Mesenteric fat pad (tissue), 1 donor: ENCODE measurements at places on chromosomes 16 and 17. TPM values are rescaled to one million over a fixed set of nuclear protein-coding genes. Genes with fewer than 3 reads are reported as not detected.
A peak's percentile ranks its signal among the peaks of the same experiment; 100 is the strongest.

- no peak for DNase-seq
These were observed 127.5 kb upstream of the WSCD1 start for GRCh38 chr17:5942687-5943086.

- no peak for DNase-seq
These were observed 18.8 kb downstream of the DHX38 start for GRCh38 chr16:72112452-72112792.

- no peak for DNase-seq
These were observed 36.4 kb upstream of the TMEM92 start for GRCh38 chr17:50237901-50238300.

DNA sequence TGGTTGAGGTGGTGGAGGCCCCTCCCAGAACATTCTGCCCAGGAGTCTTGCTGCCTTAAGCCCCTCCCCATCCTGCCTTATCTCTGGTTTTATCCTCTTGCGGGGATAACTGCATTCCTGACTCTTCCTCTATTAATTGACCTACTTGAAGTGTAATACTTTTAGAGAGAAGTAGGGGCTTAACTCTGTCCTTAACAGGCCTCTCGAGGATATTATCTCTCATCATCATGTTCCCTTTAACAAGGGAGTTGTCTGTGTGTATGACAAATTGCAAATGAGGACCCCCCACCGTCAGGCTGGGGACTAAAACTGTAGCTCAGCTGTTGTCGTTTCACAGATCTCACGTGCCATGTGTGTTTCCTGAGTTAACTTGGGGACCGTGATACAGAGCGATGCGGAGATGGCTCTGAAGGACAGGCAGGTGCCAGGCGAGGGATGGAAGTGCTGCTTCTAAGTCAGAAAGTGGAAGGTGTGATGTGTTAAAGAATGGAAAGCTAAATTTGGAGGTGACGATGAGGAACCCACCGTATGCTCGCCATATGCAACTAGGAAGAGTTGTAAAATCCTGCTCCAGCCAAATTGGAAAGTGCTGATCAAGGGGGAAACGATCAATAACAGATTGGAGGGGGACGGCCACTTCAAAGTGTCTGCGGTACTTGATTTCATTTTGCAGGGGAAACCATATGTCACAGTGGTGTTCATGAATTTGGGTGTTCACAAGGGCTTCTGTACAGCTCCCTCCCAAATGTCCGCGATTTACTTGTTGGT lies 106.3 kb downstream of the RPTOR start:
- no peak for DNase-seq

CDK5RAP3 gene
- total RNA-seq, result 105 TPM

DNA sequence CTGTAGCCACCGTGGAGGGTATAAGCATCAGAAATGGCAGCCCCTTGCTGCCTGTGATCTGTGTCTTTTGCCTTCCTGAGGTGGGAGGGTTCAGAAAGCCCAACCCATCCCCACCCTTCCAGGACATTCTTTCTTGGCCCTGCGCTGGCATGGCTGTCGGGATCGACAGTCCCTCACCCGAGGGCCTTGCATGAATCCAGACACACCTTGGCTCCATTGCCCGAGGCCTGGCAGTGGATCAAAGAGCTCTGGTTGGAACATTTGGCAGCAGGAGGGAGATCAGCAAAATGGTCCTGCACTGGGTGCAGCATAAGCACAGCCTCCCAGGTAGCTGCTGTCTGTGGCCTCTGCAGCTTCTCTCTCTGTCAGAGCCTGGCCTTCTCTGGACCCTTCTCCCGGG lies 246.6 kb upstream of the MAF start:
- DNase-seq, result no peak

- DNase-seq, result no peak
These were observed 710.1 kb downstream of the MAF start for GRCh38 chr16:78890373-78890895.

- DNase-seq, result no peak
These were observed 15.7 kb downstream of the C16orf74 start for GRCh38 chr16:85735225-85735635.

RAB37 gene
- 1.3 TPM for total RNA-seq

GRCh38 chr17:30556374-30557332 lies 79.4 kb downstream of the GOSR1 start:
- DNase-seq, result peak; percentile 69

KCTD11 gene
- total RNA-seq, result 11.9 TPM

DNA sequence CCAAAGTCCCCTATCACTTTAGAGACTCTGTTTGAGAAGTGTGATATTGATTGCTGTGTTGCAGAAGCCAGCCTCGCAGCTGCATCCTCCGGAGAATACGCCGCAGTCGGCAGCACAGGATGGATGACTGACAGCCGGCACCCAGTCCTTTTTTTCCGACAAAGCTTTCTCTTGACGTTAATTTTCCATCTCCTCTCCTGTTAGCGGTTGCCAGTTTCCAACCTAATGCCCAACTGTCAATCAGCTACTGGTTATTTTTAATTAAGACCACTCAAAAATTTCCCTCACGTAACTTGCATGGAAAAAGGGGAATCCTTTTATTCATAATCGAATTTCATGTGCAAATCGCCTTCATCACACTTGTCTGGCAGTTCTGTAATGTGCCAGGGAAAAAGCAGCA lies 953.9 kb downstream of the CDH11 start:
- DNase-seq, result no peak

DNA sequence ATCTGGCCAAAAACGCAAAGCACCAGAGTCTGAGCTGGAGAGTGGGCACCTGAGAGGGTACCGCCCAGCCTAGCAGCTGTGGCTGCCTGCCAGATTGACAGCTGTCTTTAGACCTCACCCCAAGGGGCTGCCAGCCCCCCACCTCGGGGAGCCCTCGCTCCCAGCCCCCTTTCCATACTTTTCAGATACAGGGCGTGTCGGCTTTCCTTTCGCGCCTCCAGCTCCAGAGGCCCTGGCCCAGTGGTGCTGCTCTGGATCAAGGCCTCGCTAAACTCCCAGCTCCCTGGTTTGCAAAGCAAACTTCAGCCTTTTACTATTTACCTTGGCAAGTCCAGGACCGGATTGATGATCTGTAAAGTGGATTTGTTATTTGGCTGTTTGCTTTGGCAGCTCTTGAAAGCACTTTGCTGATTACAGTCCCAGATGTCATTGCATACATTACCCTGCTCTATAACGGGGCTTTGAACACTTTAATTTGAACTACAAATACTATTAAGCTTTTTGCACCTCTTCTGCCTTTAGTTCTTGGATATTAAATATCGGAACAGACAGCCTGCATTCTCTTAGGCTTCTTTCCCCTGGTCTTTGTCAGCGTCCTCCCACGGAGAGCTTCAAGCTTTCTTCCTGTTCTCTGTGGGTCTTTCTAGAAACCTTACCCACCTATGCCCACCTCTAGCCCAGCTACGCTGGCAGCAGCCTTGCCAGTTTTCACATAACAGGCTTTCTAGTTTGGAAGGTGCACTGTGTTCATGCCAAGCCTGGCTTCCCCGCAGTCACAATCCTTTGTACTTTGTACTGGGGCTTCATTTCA lies 63.6 kb upstream of the TBX2 start:
- no peak for DNase-seq

CTRL gene
- total RNA-seq, result 1.3 TPM

CA7 gene
- total RNA-seq, result not detected

DNA sequence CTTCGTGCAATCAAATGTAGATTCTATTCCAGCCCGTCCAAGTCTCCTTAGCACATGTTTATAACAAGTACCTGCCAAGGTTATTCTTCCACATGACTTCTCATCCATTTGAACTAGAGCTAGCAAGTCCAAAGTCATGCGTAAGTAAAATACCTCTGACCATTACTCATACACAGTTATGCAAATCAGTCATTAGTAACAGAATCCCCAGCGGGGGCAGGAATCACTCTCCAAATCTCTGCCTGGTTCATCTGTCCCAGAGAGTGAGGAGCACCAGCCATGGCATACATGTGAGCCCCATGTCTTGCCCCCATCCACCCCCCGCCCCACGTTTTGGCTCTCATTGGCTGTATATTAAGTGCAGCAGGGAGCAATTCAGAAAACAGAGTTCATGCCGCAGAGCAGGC lies 27.7 kb downstream of the SRL start:
- DNase-seq, result no peak

SNX11 gene
- total RNA-seq, result 20.7 TPM

- no peak for DNase-seq
These were observed 110.8 kb upstream of the GSE1 start for GRCh38 chr16:85502357-85502756.

- no peak for DNase-seq
These were observed 12.9 kb downstream of the SCNN1G start for GRCh38 chr16:23195366-23195978.

DNA sequence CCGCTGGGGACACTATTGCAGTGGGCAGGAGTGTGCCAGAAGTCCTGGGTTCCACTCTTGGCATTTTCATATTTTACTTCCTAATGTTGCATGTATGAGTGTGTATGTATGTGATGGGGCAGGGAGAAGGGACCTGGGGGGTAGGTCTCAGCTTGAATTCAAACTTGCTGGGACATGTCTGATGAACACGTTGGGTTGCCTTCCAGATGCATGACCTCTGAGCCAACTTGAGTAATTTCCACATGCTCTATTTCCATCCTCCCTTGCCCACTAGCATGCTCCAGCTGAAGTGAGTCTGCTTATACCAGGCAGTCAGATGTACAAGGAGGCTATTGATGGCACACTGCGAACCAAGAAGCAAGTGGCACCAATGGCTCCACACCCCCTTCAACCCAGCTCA lies 32.9 kb upstream of the SRSF1 start:
- DNase-seq, result no peak

MPP2 gene
- total RNA-seq, result 2.3 TPM

MRPL10 gene
- 33.5 TPM for total RNA-seq

RDM1 gene
- total RNA-seq, result not detected

GRCh38 chr17:81859906-81860755 lies at the start of gene P4HB:
TSS of gene P4HB (minus strand) at chr17:81860535. CDS start at chr17:81860471, 64 bp downstream.
- peak; percentile 99 for DNase-seq

SLC9A5 gene
- total RNA-seq, result 0.55 TPM

SRCIN1 gene
- 10.1 TPM for total RNA-seq

NPIPB2 gene
- 10.9 TPM for total RNA-seq

GRCh38 chr16:66911801-66912200 lies 6.9 kb downstream of the CDH16 start:
- DNase-seq, result no peak

MEIOC gene
- not detected for total RNA-seq

KRTAP4-1 gene
- total RNA-seq, result not detected

- no peak for DNase-seq
These were observed 70.8 kb upstream of the TRAP1 start for GRCh38 chr16:3787924-3788661.

GRCh38 chr17:8859027-8859803 lies 8.3 kb downstream of the PIK3R6 start:
- peak; percentile 82 for DNase-seq

KREMEN2 gene
- not detected for total RNA-seq

DNA sequence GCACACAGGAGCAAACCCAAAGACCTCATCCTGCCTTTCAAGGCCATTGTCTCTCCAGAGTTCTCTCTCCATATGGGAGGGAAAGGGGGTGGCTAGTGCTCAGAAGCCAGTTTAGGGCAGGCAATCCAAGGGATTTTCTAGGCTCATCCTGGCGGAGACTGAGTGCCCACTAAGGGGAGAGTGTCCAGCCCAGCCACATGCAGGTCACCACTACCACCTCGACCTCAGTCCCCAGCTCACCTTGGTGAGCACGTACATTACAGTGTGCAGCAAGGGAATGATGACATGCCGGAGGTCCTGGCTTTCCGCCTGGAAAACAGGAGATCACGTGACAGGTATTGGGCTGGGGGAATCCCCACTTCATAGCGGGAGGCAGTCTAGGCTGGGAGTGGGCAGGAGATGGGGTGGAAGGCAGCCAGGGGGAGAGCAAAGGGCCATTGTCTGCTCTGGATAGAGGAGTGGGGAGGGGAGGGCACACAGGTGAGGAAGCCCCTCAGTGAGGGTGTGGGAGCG lies 29.9 kb downstream of the PIK3R6 start:
- peak; percentile 41 for DNase-seq

DNA sequence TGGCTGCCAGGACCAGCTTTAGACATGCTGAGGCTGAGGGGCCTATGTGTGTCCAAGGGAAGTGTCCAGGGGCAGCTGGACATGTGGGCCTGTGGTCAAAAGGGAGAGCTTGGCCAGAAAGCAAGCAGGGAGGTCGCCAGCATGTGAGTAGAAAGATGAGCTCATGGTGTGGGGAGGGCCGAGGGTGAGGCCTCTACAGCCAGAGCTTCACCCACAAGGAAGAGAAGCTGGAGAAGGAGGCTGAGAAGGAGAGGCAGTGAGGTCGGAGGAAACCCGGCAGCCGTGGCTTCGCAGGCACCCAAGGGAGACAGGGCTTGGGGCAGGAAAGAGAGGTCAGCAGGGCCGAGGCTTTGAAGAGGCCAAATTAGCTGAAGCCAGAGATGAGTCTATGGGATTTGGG lies 4.0 kb upstream of the HSD11B2 start:
- DNase-seq, result no peak

GRCh38 chr16:58501242-58502131 lies 1.5 kb downstream of the NDRG4 start:
- DNase-seq, result peak; percentile 85

FGF11 gene
- total RNA-seq, result 2.4 TPM

ABCC12 gene
- total RNA-seq, result not detected
